ENCODE measurements at places on chromosomes 5 and 9.

- DNase-seq, result no peak
Observed at GRCh38 chr5:147639321-147639720, 129.5 kb upstream of the DPYSL3 start.

DNA sequence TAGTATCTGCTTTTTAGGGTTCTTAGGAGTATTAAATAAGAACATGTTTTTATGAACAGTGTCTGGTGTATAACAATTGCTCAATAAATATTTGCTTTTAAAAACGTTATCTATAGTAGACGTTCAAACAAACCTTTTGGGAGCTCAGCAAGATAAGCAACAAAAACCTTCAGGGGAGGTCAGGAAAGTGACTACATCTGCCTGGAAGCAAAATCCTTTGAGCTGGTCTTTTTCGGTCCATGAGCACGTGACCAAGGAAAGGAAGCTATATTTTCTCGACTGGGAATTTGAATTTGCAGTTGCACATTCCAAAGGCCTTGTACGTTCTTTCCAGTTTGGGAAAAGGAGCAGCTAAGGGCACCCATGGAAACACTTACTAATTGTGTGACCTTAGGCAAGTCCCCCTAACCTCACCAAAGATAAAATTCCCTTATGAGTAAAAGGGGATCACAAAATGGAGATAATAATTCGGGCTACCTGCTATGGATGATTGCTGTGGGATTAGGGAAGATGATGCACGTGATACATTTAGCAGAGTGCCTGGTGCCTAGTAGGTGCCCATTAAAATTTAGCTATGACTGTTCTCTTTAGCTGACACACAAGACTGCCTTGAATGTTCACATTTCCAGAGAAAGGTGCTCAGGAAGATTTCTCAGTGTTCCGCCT is 45.4 kb downstream of the PTTG1 start:
- DNase-seq, result no peak

GRCh38 chr9:127211983-127212382 is 52.6 kb upstream of the GARNL3 start:
- DNase-seq, result no peak

- DNase-seq, result no peak
Observed at GRCh38 chr9:134413112-134413715, 87.0 kb downstream of the RXRA start.

DNA sequence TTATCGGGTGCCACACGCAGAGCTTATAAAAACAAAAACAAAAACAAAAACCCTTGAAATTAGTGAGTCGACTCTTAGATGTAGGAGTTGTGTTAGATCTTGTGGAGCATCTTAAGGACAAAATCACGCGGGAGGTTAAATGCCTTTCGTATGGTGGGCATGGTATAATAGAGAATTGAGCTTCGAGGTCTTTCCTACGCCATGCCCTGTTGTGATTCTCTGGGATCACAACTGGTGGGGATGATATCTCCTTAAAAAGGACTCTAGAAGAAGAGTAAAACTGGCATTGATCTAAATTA is 773 bp upstream of the ELL2 start:
- no peak for DNase-seq

GRCh38 chr9:124779368-124780059 is 2.6 kb downstream of the OLFML2A start:
- no peak for DNase-seq

DNA sequence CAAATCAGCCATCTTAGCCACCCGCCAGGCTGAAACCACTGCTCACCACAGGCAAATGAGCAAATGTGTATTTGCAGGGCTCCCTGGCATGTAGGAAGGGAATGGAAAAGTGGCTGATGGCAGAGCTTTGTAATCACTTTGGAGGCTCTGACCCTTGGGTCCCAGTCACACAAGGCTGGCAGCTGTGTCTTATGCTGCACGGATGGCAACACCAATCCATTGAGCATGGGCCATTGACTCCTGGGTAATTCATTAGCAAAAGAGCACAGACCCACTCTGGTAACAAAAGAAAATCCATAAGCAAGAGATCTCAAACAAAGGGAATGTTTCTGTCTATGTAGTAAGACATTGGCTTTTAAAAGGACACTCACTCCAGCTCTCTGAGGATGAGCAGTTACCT is 57.6 kb downstream of the SPOCK1 start:
- DNase-seq, result no peak

- no peak for DNase-seq
Observed at GRCh38 chr9:131306397-131307004, 17.0 kb downstream of the PLPP7 start.

GRCh38 chr9:34157898-34158297 is 20.9 kb upstream of the UBAP1 start:
- no peak for DNase-seq

DNA sequence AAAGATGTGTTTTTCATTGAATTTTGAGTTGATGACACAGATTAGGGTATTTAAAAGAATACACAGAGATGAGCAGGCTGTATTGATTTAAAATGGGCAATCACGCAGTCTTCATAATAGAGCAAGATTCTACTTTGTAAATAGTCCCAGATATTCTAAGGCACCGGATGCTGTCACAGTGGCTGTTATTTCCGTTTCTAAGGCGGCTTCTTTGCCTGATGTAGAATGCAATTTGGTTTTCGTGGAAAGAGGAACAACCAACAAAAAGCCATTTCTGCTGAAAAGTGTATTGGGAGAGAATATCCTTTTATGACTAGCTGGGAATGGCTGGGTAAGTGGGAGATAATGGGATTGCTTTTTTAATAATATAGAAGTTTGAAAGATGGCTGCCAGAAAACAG is 17.5 kb downstream of the PRKACG start:
- no peak for DNase-seq

DNA sequence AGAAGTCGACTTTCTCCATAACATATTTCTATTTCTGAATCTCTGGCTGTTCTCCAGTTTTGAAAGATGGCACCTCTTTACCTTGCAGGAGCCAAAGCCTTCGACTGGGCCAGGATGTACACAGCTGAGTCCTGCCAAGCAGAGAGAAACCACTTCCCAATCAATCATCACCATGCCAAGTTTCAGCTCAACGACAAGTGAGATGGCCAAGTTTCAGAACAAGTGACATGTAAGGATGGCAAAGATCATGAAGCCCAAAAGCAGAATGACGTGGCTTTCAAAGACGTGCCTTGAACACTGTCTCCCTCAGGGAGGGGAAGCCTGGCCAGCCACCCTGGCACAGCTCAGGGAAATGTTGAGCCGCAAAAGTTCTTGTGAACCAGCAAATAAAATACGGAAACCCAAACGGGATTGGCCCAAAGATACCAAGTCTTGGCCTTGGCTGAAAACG is 17.7 kb downstream of the STK10 start:
- DNase-seq, result no peak

DNA sequence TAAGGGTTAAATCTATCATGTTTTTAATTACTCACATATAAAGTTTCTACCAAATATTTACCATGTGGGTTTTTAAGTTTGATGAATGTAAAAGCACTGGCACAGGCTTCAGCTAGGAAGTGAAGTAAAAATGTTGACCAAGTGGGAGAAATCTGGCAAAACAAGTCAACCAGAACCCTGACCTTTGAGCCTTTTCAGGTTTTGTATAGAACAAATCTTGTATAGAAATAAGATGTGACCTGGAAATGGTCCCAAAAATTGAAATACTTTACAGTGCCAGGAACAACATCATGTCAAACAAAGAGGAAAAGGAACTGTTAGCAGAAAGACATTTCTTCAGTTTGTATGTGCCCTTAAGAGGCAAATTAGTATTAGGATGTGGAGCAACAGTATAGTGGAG is 137.6 kb downstream of the CCDC192 start:
- DNase-seq, result no peak

- DNase-seq, result no peak
Observed at GRCh38 chr5:62690421-62690820, 111.8 kb downstream of the LRRC70 start.

- no peak for DNase-seq
Observed at GRCh38 chr5:139820130-139820529, 24.5 kb downstream of the PSD2 start.

- DNase-seq, result no peak
Observed at GRCh38 chr9:130751631-130752355, 58.2 kb downstream of the EXOSC2 start.
